Activated CD4-positive, alpha-beta T cell treated with anti-CD3 and anti-CD28 coated beads, Interleukin-2, amount 10 ng/mL, durations not matched to agents 24 days and 14 days (primary cell): ENCODE measurements at places on chromosomes 7 and 10. TPM values are rescaled to one million over a fixed set of nuclear protein-coding genes. Genes with fewer than 3 reads are reported as not detected.

GRCh38 chr10:93067443-93068365, 6.0 kb upstream of the CYP26A1 start:
- DNase-seq: no peak

GRCh38 chr7:28626624-28627262, 214.4 kb downstream of the CREB5 start:
- DNase-seq: peak; percentile 61

GRCh38 chr7:128112781-128113221, 81.6 kb upstream of the LRRC4 start:
- peak; percentile 59 for DNase-seq

GRCh38 chr10:132362151-132362611, 30.2 kb downstream of the LRRC27 start:
- DNase-seq: no peak

DNA sequence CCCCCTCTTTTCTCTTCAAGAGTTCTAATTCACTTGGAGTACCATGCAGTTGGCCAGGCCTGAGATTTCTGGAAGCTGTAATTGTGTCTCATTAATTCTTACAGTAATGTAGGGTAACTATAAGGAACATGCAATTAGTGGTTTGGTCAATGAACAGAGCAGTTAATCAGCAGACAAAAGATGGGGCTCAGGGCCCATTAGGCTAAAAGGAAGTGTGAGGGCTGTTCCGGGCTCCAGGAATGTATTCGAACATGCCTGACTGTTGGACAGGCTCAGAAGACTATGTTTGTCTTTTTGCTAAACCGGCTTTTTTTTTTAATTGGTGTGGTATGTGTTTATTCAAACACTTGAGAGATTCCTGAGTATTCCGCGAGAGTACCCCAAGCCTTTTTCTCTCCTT, 42.5 kb upstream of the FZD8 start:
- no peak for DNase-seq

CPEB3 gene
- 2.2 and 2.5 TPM in 2 replicates for total RNA-seq

TMEM273 gene
- 34.3 and 36.4 TPM in 2 replicates for total RNA-seq

SPDYE8 gene
- not detected in 2 replicates for total RNA-seq

TMEM140 gene
- 2.2 TPM in 2 replicates for total RNA-seq

GHRHR gene
- total RNA-seq: not detected in 2 replicates

PODXL gene
- 0.47 and 0.71 TPM in 2 replicates for total RNA-seq

RASA4B gene
- total RNA-seq: 27.1 and 28.6 TPM in 2 replicates

APBB1IP gene
- total RNA-seq: 40.0 and 41.3 TPM in 2 replicates

CUL1 gene
- 82.2 and 82.4 TPM in 2 replicates for total RNA-seq
